ENCODE measurements at places on chromosomes 7 and 10.

DNA sequence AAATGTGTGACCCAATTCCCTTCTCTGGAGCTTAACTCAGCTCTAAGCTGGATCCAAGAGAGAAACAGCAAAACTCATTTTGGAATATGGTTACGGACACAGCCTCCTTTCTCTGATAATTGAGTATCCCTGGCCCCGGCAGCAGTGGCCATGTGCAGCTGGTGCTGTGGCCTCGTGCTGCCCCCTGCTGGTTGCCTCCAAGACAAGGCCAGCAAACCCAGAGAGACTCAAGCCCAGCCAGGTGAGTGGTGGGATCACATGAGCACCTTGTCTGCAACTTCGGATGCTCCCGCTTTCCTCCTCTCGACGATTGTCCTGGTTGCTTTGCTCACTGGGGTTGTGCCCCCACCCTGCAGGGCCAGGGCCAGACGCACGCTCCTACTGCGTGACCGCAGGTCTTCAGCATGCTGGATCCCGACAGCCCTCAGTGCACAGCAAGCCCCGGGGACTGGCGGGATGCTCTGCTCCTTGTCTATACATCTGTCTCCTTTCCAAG, 19.4 kb downstream of the SFTPD start:
- peak; percentile 53 for DNase-seq

DNA sequence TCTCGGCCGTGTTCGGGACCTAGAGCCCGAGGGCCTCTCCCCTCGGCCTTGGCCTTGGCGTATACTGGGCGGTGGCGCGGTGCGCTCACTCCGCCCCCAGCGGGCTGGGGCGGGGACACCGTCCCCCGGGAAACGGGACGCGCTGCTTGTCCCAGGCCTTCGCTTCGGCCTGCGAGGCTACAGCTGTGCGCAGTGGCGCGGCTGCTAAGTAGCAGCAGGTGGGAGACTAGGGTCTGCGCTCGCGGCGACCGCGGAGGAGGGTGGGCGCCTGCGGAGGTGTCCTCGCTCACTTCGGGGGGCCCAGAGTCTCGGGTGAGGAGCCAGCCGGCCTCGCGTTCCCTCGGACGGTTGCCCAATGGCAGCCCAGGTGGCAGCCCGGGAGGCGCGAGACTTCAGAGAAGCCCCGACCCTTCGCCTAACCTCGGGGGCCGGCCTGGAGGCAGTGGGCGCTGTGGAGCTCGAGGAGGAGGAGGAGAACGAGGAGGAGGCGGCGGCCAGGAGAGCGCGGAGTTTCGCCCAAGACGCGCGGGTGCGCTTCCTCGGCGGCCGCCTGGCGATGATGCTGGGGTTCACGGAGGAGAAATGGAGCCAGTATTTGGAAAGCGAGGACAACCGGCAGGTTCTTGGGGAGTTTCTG, at the start of gene DNAH11:
TSS of gene DNAH11 (plus strand) at position 149 of the 637 bp plus-strand sequence. CDS start at position 356, 207 bp downstream.
- no peak for DNase-seq

DNA sequence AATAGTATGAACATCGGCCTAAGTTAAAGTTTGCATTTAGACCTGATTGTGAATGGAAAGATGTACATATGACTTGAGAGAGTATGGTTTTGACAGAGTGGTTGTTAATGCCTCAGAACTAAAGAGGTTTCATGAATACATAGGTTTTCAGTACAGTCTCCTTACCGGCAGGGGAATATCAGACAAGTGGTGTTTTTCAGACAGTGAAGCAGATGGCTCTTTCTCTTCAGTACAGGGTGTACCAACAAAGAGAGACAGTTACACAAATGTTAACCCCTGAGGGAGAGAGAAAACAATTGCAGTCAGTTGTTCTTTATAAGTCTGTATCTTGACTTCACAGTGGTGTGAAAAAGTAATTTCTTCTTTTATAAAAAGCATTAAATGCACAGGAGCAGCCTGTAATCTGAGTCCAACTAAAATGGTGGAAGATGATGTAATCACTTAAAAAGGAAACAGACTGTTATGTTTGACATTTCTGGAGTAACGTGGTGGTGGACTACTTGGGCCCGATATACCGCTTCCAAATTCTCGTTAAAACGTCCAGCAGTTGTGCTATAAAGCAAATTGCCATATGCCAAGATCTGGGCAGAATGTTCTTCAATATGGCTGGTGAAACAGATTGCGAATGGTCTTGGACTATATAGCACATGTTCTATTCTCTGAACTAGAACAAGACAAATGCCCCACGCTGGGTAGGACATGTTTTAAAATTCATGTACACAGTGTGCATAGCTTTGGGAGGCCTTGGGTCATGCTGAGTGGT, 69.2 kb downstream of the SDK1 start:
- no peak for DNase-seq

DNA sequence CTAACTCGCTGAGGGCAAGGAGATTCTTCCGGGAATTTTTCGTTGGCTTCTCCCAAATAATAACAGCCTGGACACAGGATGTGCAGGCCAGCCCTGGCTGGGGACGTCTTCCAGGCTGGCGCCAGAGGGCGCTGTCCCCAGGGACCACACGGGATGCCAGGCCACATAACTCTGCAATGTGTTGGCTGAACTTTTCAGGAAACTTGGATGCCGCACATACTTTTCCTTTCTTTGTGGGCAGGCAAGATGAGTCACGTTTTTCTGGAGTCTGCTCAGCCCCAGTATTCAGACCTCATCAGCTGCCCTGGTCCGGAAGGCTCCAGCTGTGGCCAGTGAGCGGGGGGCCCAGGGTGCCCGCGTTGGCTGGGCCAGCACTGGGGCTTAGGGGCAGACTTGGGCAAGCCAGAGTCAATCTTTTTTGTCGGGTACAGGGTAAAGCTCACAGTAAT, 122.7 kb downstream of the PRKAG2 start:
- no peak for DNase-seq

DNA sequence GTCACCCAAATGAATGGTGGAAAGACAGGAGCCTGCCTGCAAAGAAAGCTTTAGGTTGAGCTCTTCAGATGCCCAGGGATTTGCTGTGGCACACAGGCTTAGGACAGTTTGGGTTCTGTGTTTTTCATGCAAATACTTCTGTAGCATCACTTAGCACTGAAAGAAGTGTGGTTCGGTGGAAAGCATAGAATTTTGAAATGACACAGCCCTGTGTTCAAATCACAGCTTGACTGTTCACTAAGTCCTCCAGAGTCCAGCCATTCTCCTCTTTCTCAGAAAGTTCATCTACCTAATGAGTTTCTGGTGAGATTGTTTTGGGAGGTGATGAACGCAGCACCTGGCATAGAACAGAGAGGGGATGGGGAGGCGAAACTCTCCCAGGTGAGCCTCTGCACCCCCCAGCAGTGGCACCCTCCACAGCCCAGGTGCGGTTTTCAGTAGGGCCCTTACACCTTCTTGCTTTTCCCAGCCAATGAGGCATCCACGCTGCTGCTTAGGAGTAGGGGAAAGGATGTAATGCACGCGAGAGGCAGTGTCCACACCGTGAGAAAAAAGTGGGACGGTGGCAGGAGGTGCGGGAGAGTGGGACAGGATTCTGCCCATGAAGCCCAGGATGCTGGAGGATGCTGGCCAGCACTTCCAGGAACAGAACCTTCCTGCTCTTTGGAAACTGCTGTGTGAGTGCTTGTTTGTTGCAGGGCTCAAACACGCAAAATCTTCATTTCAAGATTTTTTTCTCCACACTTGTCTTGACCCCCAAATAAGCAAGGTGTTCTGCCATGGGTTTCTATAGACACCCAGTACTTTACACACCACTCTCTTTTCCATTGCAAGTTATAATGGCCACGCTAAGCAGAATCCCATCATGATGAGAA, 11.6 kb downstream of the EN2 start:
- DNase-seq = no peak

GRCh38 chr10:95405655-95406054, 114.9 kb upstream of the PDLIM1 start:
- DNase-seq = no peak

DNA sequence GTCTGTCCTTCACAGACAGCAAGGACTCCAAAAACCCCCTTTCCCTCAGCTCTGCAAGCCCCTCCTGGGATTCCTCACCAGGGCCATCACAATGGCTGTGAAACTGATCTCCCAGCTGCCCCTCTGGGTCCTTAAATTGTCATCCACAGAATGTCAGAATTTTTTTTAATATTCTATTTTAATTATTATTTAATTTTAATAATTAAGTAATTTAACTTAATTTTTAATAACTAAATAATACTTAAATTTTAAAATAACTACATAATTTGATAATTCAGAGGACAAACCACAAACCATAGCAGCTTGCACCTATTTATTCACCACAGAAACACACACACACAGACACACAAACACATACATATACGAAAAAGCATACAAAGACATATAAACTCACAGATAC, 565.8 kb upstream of the COBL start:
- no peak for DNase-seq

DNA sequence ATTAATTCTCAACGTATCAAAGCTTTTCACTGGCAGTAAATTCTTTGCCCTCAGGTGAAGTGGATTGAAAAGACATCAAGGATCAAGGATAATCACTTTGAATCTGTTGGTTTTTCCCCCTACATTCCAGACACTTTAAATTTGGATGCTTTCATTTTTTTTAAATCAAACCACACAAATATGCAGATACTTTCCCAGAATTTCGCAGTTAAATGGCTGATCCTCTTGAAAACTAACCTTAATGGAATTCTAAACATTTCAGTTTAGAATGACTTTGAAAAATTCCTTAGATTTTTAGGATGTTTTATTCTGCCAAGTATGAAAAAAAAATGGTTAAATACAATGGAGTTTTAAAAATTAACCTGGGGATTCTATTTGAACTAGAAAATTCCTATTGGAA, 325.9 kb downstream of the GFRA1 start:
- no peak for DNase-seq

DNA sequence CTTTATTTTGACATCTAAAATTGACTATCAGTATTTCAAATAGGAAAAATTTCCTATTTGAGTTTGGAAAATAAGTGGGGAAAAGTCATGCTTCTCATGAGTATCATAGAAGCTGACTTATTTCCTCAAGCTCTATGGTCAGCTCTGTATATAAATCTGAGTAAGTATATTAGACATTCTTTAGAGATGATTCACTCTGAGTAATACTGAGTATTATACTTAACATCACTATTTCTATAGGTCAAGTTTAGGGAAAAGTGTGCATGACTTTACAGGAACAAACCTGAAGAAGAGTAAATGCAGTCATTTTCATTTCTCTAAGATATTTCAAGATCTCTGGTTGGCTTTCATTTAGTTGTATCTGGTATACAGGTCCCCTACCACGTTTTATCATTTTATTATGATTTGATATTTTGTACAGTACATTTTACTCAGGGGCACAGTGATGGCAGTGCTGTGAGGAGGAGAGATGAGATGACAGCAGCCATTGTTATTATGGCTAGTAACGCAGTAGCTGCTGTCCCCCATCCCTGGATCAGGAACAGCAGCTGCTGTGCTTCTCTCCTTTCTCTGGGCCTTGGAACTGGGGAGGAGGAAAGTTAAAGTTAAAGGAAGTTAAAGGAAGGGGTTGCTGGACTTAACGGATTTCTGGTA, 15.2 kb downstream of the SND1 start:
- DNase-seq = no peak

- DNase-seq = no peak
Observed at GRCh38 chr10:3465406-3465891, 292.9 kb upstream of the PITRM1 start.

DNA sequence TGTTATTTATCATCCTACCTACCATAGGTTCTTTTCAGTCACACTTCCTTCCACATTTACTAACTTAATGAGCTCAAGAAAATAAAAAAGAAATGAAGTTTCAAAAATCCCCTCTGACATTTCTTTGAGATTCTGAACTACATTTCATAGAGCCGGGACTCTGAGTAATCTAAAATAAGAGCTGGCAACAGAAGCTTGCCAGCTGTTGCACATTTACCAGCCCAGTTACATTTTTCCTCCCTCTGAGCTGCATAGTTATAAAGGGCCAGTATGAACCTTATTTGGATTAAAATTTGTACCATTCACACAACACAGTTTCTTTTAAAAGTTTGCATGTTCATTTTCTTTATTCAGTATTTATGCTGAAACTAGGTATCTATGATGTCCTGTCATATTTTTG, 119.5 kb upstream of the CAV2 start:
- DNase-seq = no peak

DNA sequence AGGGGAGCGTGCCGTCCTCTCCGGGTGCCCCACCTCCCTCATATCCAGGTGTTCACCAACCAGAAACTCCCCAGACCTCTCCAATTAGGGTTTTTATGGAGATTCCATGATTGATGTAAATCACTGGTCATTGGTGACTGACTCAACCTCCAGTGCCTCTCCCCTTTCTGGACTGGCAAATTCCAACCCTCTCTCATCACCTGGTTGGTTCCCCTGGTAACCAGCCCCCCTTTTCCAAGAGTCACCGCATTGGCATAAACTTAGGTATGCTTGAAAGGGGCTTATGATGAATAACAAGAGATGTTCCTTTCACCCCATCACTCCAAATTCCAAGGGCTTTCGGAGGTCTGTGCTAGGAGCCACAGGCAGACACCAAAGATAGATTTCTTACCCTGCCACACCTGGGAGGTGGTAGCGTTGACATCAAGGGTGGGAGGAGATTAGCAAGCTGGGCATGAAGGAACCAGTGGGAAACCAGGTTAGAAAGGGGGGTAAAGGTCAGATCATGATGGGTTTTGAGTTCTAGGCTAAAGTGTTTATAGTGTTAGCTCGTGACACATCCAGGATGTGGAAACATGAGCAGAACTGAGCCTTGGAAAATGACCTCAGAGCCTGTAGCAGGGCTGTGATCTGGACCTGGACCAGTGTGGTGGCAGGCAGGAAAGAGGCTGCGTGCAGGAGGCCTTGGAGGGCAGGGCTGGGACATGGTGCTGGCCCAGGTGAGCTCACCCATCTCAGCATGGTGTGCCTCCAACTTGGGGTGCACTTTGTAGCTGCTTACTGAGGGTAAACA, 45.1 kb downstream of the CAMK1D start:
- no peak for DNase-seq

GRCh38 chr10:99709480-99710229, 22.3 kb downstream of the COX15 start:
- DNase-seq = no peak

- DNase-seq = no peak
Observed at GRCh38 chr7:140053812-140054539, 8.8 kb downstream of the PARP12 start.

DNA sequence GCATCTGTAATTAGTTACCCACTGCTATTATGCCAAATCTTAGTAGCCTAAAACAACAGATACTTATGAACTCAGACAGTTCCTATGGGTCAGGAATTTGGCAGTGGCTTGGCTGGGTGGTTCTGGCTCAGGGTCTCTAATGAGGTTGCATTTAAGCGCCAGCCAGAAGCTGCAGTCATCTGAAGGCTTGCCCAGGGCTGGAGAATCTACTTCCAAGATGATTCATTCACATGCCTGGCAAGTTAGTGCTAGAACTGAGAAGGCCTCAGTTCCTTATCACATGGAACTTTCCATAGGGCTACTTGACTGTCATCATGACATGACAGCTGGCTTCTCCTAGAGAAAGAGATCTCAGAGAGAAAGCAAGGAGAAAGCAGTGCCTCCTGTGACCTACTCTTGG, 121.3 kb downstream of the AVL9 start:
- DNase-seq = no peak

DNA sequence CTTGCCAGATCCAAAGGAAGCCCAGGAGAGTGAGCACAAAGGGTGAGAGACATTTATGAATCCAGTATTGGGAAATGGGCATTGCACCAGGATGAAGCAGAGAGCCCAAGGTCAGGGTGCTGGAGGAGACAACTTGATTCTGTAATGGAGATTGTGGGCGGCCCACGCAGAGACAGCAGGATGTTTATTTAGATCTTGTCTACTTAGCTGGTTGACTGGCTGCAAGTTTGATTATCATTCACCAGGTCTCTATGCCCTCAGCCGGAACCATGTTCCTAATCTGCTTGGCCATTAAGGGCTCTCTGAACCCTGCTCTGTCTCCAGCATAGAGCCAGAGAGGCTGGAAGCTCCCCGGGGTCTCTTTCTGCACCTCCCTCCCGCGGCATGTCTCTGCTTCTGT, 188.7 kb downstream of the PLXNA4 start:
- no peak for DNase-seq

GRCh38 chr7:101983147-101983811, 165.9 kb downstream of the CUX1 start:
- DNase-seq = no peak

All from NCI-H1105 treated with DMSO at 0.1 percent for 48 hours (cell line).